Thyroid gland (tissue), 4 donors: ENCODE measurements at places on chromosomes 16 and 17.

- DNase-seq = no peak
These were observed 315.1 kb upstream of the CCL2 start for GRCh38 chr17:33939959-33940358.

GRCh38 chr17:2897605-2898004 is 101.4 kb downstream of the RAP1GAP2 start:
- no peak for DNase-seq

GRCh38 chr17:47295874-47296255 is 27.9 kb upstream of the EFCAB13 start:
- no peak for DNase-seq

- DNase-seq = no peak
These were observed 6.0 kb downstream of the MYO1D start for GRCh38 chr17:32870969-32871368.

DNA sequence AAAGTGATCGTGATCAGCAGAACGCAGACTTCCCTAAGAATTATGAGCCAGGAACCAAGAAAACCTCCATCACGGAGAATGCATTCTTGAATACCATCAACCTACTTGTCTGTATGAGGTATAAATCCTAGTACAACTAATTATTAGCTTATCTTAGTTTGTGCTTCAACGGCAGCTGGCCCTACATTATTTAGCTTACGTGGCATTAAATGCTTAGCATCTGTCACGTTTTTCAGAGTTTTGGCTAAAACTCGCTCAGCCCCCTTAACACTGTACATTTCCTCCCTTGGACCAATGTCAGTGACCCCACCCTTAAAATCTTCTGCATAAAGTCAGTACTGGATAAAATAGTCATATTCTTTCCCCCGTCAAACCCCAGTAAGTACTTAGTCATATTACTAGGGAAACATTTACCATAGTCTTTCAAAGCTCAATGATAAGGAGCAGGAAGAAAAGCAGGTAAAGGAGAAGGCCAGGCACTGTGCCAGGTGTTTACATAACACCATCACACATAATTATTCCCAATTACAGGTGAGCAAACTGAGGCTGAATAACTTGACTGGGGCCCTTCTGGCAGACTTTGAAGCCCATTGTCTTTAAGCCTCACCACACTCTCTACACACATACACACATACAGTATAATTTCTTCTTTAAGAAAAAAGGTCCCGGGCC is 16.6 kb upstream of the TXNDC11 start:
- no peak for DNase-seq

- DNase-seq = no peak
These were observed 19.9 kb upstream of the GHDC start for GRCh38 chr17:42214156-42214555.

GRCh38 chr16:57988929-57989328 is 11.5 kb downstream of the ZNF319 start:
- peak; percentile 97 for DNase-seq

DNA sequence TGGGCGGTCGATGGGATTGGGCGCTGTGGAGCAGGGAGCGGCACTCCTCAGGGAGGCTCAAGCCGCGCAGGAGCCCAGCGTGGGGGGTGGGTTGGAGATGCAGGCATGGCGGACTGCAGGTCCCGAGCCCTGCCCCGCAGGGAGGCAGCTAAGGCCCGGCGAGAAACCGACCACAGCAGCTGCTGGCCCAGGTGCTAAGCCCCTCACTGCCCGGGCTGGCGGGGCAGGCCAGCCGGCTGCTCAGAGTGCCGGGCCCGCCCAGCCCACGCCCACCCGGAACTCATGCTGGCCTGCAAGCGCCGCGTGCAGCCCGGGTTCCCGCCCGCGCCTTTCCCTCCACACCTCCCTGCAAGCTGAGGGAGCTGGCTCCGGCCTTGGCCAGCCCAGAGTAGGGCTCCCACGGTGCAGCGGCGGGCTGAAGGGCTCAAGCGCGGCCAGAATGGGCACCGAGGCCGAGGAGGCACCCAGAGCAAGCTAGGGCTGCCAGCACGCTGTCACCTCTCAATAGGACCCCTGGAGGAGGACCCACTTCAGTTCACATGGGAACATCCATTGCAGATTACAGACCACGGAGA is 20.5 kb upstream of the METTL16 start:
- DNase-seq = no peak

- peak; percentile 13 for DNase-seq
These were observed 6.4 kb downstream of the LRRC3C start for GRCh38 chr17:39933912-39934311.

DNA sequence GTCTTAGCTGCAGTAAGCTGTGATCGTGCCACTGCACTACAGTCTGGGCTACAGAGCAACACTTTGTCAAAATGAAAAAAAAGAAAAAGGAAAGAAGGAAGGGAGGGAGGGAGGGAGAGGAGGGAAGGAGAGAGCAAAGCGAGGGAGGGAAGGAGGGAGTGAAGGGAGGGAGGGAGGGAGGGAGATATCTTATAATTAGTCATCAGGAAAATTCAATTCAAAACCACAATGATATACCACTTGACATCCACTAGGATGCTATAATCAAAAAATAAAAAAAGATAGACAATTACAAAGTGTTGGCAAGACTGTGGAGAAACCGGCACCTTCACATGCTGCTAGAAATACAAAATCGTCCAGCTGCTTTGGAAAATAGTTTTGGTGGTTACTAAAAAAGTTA is 93.8 kb downstream of the CDC27 start:
- no peak for DNase-seq

GRCh38 chr16:15427648-15428239 is 6.6 kb upstream of the BMERB1 start:
- DNase-seq = peak; percentile 70

- DNase-seq = no peak
These were observed 950 bp upstream of the MYO1C start for GRCh38 chr17:1493291-1493980.

DNA sequence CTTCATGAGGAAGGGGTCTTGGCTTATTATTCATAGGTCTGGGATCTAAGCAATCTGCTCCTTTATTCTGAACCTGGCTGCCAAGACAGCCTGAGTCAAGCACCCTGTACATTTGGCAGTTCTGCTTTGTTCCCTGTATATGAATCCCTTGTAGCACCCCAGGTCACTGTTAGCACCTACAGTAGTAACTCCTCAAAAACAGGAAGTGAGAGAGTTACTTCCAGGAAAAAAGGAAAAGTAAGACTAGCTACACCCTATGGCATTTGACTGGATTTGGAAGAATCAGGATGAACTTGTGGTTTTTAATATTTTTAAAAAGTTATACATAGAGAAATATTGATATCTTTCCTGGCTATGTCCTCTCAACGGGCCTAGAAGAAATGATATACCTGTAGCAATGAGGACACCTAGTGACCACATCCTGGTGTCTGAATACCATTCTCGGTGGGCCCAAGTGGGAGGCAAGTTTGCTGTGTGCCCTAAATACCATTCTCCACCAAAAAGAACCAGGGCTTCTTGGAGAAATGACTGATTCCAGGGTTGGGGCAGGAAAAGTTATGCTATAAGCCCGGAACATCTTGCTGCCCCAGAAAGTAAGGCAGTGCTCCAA is 9.9 kb downstream of the ANKRD40 start:
- no peak for DNase-seq

DNA sequence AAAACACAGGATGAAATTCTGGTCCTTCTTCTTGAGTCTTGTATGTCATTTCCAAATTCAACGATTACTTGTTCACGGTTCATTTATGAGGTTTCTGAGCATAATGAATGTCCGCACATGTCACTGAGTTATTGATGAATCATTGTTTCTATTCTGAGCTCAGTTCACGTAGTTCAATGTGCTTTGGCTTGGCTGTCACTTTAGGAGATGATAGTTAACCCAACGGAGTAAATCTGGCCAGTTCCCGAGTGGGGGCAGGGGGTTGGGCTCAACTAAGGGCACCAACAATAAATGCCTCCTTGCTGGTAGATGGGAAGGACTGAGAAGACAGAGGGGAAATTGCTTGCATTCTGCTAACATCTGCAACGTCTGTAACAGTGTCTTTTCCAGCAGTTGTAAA is 239.4 kb upstream of the HSBP1 start:
- no peak for DNase-seq

DNA sequence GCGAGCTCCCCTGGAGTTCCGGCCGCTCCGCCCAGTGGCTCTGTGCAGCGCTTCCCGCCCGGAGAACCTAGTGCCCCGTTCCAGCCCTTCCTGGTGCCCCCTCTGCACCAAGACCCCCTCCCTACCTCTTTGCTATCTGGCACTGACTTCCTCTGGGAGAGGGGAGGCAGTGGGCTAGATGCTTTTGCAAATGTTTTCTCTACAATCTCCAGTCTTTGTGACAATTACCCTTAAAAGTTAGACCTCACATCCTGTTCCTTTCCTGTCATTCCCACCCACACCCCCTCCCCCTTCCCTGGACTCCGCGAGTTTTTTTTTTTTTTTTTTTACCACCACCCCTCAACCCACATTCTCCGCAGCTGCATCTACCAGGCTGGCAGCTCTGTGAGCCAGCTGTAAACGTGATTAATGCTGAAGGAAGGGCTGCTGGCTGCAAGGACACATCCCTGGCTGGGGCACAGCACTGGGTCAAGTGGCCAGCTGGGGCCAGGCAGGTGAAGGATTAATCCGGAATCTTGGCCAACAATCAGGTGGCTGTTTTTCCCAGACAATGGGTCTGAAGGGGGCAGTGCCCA is 101.5 kb downstream of the MGAT5B start:
- DNase-seq = peak; percentile 6

DNA sequence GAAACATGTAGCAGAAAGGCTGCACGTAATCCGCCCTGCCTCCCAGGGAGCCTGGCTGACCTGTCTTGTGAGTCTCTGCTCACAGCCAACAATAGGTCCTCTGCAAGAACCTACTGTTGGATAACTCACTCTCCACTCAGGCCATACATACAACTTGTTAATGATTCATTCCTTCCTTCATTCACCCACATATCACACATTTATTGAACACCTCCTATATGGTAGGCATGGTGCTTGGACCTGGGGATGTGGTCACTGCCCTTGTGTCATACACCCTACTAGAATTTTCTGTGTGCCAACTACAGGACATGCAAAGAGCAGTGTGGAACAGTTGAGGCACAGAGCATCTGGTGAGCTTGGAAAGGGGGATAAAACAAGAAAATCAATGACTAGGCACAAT is 28.1 kb upstream of the HNF1B start:
- no peak for DNase-seq

DNA sequence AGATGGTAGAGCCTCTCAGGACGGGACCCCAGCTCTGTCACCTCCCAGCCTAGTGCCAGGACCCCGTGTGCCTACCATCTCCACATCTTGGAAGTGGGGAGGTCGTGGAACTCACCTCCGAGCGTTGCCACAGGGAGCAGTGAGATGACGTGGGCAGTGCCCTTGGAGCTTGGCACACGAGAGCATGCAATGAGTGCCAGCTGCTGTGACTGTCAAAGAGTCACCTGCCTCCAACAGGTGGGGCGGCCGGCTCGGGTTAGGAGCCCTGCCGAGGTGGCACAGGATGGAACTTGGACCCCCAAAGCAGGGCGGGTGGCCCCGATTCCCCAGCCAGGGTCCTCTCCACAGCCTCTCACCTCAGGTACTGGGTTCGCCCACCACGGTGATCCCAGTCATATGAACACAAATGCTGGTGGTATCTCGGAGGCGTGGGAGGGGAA is 5.5 kb downstream of the VPS4A start:
- no peak for DNase-seq

GRCh38 chr16:9061358-9061813 is 30.1 kb upstream of the HAPSTR1 start:
- DNase-seq = no peak

GRCh38 chr17:17815062-17815406 is 21.8 kb downstream of the SREBF1 start:
- peak; percentile 70 for DNase-seq

- DNase-seq = no peak
These were observed 117.8 kb downstream of the ADAMTS18 start for GRCh38 chr16:77317059-77317458.

DNA sequence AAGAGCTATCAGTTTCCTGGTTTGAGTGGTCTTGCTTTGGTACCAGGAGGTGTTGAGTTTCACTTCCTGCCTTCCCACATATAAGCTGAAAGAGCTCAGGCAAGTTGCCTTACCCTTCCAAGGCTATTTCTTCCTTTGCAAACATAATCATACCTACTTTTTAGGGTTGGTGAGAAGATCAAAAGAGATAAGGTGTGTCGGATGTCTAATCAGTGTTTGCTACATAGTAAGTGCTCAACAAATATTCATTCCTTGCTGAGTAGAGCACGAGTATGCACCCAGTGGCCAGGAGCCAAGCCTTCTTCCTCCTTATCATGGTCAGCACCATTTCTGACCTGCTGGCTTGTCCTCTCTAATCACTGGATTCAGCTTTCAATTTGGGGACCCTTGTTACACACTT is 12.7 kb upstream of the TMEM98 start:
- no peak for DNase-seq

DNA sequence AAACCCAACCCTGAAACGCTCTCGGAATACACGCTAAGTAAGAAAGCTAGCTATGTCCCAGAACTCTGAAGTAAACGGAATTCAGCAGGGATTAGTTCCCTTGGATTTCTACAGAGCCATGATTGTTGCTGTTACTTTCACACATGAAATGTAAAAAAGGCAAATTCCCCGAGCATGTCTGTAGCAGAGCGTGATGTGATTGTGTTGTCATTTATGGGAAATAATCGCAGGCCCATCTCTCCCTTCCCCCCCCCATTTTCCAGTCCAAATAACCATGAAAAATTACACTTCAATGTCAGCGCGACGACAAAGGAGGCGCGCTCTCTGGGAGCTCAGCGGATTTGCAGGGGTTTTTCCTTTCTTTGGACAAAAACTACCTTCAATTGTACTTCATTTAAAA is 209.0 kb downstream of the ZFHX3 start:
- DNase-seq = no peak

GRCh38 chr17:83148317-83149028 is 69.1 kb downstream of the METRNL start:
- DNase-seq = no peak

GRCh38 chr17:34616148-34616547 is 36.8 kb downstream of the TMEM132E start:
- no peak for DNase-seq

DNA sequence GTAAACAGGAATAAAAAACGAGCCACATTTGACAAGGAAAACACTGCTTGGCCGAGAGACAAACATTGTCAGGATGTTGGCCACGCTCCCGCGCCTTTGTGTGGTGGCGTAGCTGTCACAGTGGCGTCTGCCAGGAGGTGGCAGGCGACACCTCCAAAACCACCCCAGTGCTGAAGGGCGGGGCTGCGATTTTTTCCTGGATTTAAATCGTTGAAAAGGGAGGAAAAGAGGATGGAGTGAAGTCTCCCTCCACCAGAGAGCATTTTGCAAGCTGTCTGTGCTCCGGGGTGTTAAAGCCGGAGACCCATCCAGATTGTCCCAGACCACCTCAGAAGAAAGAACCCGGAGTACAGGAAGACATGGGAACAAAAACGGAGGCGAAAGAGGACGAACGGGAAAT is 12.7 kb downstream of the MRM3 start:
- peak; percentile 82 for DNase-seq
